Activated CD4-positive, CD25-positive, alpha-beta regulatory T cell treated with anti-CD3 and anti-CD28 coated beads, Interleukin-2, amount 50 U/mL, for 72 hours (primary cell): ENCODE measurements at places on chromosomes 1 and 21.

- no peak for DNase-seq
Observed at GRCh38 chr21:34971656-34972055, 77.4 kb downstream of the RUNX1 start.

DNA sequence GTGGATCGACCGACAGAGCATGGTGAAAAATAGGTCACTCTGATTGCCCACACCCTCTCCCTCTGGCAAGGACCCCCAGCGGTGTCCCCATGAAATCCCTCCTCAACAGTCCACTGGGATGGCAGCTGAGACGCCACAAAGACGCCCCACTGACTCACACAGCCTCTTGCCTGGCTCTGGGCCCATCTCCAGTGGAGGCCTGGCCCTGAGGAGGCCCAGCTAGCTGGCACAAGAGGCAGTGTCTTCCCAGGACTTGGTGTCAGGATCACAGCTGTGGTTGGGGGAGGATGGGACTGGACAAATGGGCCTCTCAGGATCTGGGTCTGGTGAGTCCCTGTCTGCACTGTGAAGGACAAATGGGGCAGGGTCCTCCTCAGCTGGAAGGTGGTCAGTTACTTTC lies 4.6 kb downstream of the ALX3 start:
- DNase-seq, result no peak

- DNase-seq, result no peak
Observed at GRCh38 chr21:45945066-45945867, 36.3 kb upstream of the COL6A1 start.

DNA sequence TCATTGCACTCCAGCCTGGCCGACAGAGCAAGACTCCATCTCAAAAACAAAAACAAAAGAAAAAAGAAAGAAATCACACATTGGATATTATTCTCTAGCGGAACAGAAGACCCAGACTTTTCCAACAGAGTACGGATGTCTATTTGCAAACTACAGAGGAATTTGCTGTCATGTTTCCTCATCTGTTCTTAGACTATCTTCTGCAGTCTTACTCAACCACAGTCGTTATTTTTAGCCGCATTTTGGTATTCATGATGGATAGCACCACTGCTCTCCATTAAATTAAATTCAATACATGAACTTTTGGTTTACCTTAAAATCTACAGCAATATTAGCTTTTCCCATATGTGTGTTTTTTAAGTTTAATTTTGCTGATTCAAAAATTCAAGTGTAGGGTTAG lies 14.2 kb upstream of the HEATR1 start:
- no peak for DNase-seq

DNA sequence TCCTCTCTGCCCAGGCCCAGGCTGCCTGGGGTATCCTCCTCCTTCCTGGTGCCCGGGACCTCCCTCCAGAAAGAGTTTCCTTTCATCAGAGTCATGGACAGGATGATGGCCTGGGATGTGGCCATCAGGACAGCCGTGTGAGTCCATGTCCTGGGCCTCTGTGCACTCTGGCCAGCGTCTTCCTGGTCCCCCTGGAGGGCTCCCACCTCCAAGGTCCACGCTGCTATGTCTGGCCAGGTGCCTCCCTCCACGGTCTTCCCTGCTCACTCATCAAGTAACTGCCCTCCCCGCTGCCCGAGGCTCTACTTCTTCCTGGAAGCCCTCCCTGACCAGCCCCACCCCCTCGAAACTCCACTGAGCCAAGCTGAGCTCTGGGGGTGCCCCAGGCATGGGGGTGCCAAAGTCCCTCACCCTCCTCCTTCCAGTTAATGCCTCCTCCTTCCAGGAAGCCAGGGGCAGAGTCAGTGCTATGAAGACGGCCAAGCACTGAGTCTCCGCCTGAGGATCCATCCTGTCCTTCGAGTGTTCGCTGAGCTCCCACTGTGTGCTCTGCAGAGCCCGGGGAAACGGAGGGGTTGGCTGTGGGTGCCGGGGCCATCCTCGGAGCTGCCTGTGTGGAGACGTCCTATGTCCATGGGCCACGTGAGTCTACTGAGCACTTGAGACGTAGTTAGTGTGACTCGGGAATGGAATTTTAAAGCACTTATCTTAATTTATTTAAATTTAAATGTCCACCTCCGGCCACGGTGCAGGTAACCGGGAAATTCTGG lies 28.5 kb upstream of the TTC34 start:
- no peak for DNase-seq

DNA sequence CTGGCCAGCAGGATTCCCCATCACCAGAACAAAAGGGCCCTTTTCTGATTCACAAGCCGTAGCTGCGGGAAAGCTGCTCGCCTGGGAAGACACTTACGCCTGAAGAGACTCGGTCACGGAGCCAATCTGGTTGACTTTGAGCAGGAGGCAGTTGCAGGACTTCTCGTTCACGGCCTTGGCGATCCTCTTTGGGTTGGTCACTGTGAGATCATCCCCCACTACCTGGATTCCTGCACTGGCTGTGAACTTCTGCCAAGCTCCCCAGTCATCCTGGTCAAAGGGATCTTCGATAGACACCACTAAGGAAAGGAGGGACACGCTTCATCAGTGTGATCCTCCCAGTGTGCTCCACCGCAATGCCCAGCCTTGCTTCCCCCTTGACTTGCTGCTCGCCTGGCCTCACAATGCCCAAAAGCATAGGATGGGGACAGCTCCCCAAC lies 14.7 kb downstream of the ENO1 start:
- no peak for DNase-seq

- no peak for DNase-seq
Observed at GRCh38 chr1:20237646-20238045, 51.3 kb upstream of the PLA2G2C start.

GRCh38 chr1:169588785-169589485 lies 2.7 kb upstream of the F5 start:
- no peak for DNase-seq

DNA sequence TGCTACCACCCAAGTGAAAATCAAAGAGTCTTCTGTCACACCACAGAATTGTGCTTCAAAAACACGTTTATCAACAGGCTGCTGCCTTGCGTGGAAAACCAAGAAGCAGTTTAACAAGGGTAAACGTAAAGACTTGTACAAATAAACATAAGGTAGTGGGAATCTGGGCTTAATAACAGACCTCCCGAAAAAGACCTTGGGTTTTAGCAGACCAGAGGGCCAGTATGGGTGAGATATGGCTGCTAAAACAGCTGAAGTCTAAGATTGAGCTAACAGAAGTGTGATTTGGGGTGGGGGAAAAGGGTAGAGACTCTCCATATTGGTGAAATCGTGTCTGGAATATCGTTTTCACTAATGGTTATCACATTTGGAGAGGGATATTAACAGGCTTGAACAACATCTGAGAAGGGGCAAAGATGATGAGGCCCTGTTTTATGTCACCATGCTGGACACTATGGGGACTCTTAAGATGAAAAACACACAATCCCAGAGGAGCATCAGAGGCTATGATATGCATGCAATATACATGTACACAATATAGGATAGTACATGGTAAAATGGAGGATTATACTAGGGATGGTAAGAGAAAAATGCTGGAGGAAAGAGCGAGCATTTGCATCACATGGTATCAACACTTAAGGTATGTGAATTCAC lies 1.4 kb downstream of the MOV10 start:
- DNase-seq, result no peak

GRCh38 chr1:96522927-96523326 lies 198.7 kb upstream of the PTBP2 start:
- DNase-seq, result no peak

- DNase-seq, result peak; percentile 61
Observed at GRCh38 chr1:181134543-181135436, 46.3 kb downstream of the IER5 start.

DNA sequence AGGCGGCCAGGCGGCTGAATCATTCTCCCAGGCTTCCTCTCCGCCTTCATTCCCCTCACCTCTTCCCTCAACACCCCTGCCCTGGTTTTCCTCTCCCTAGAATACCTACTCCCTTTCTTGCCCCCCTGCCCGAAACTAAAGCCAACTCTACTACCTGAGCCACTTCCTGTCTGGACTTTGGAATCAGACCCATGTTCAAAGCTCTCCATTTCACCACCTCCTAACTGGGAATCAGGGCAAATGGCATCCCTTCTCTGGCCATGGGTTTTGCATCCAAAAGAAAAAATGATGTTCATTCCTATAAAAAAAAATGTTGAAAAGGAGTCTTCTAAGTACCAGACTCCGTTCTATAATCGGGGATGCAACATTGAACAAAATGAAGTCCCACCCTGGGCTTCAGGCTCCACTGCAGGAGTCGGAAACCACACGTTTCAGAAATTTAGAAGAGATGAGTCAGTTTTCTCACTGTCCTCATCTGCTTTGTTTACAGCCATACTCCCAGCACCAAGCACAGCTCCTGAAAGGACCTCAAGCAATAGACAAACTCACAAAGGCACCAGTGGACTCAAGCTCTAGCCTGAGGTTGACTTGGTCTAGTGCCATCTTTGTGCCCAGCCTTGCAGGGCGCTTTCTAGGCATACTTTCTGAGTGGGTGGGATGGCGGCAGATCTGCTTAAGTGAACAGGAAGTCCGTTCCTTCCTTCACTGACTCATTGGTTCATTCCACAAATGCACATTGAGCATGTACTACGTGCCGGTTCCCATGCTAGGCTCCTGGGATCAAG lies 176.2 kb downstream of the IGSF21 start:
- DNase-seq, result no peak

DNA sequence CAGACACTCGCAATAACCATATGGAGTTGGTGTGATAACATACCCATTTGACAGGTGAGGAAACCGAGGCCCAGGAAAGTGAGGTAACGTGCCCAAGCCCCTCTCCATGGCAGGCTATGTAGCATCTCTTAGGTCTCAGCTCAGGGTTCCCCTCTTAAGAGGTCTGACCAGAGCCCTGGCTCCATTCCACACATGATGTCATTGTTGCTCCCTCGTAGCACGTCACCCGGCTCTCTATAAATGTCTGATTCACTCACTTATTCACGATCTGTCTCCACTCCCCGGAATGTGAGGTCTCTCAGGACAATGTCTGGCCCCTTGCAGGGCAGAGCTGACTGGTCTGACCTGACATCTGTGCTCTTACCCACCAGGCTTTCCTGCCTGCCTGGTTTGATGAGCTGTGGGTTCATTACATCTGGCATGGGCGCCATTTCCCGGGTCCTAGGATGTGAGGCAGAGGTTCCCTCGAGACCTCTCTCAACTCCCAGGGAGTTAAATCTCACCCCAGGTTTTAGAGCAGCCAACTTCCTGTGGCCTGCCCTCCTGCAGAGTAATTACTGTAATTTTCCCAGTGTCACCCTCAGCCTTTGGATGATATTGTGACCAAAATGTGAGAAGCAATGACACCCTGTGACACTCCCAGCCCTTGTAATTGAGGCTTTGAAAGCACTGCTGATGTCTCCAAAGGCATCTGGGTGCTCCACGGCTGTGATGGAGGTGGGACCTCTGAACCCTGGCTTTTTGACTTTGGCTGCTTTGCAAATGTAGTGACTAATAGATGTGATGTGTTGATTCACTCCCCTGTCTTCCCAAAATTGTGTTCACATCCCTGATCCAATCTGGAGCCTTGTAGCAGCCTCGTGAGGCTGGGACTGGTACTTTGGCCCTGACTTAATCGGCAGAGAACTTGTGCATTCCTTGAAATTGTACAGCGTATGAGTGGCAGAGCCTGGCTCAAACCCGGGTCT lies 10.6 kb downstream of the ACTL8 start:
- no peak for DNase-seq
